Activated CD4-positive, alpha-beta T cell treated with anti-CD3 and anti-CD28 coated beads for 24 hours (primary cell): ENCODE measurements at places on chromosomes 11 and 22.

DNA sequence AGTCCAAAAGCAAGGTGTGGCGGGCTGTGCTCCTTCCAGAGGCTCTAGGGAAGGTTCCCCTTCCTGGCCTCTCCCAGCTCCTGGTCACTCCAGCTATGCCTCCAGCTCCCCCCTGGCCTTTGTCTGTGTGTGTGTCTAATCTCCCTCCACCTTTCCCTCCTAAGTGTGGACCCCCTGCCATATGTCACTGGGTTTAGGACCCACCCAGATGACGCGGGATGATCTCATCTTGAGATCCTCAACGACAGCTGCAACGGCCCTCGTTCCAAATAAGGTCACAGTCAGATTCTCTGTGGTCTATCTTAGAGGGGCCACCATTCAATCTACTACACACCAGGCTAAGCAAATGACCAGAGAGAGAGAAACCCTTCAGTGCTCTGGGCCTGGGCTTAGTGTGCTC lies 107.9 kb downstream of the ARHGAP8 start:
- DNase-seq, result no peak

DNA sequence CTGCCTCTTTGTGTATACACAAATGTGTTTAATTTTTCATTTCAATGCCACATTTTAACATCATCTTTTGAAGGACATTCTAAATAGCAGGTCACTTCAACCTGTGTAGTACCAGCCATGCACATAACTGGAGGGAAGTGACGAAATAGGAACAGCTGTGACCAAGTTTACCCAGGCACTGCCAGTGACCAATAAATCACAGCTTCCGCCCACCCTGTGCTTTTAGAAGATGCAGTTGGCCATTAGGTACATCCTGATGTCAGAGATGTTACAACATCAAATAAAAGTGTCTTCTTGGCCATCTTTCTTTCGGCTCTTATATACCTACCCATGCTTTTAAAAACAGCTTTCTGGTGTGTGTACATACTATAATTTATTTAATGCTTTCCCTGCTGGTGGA lies 7.8 kb downstream of the LDLRAD3 start:
- no peak for DNase-seq

- DNase-seq, result no peak
Measured at GRCh38 chr11:75072582-75072981, 24.1 kb downstream of the OR2AT4 start.

GRCh38 chr11:27468995-27469695 lies 3.4 kb downstream of the LGR4 start:
- DNase-seq, result no peak

- DNase-seq, result no peak
Measured at GRCh38 chr11:43853781-43854180, 26.9 kb upstream of the ALKBH3 start.

GRCh38 chr11:64778223-64778472 lies 194 bp downstream of the SF1 start:
- no peak for DNase-seq

GRCh38 chr22:47654922-47655491 lies 892.6 kb downstream of the TBC1D22A start:
- no peak for DNase-seq

- no peak for DNase-seq
Measured at GRCh38 chr11:120759046-120759445, 247.5 kb downstream of the GRIK4 start.

DNA sequence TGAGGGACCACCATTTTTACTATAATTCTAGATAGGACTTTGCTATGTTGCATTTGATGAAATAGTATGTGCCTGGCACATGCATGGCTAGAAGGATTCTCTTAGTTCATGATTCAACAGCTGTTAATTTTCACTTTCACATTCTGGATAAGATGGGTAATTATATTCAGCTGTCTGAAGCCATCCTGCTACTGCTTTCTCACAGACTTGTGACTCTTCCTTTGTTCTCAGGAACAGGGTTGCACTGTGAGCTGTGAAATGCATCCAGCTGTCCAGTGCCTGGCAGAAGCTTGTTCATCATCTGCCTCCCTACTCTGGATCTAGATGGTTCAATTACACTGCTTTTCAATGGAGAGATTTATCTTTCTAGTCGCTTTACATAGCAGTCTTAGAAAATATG lies 610.1 kb upstream of the ANO5 start:
- DNase-seq, result no peak

- no peak for DNase-seq
Measured at GRCh38 chr11:46039990-46040389, 81.3 kb downstream of the PHF21A start.

GRCh38 chr11:20511982-20512381 lies 87.4 kb upstream of the SLC6A5 start:
- DNase-seq, result no peak

GRCh38 chr11:65414776-65415498 lies 7.7 kb upstream of the NEAT1 start:
- no peak for DNase-seq

DNA sequence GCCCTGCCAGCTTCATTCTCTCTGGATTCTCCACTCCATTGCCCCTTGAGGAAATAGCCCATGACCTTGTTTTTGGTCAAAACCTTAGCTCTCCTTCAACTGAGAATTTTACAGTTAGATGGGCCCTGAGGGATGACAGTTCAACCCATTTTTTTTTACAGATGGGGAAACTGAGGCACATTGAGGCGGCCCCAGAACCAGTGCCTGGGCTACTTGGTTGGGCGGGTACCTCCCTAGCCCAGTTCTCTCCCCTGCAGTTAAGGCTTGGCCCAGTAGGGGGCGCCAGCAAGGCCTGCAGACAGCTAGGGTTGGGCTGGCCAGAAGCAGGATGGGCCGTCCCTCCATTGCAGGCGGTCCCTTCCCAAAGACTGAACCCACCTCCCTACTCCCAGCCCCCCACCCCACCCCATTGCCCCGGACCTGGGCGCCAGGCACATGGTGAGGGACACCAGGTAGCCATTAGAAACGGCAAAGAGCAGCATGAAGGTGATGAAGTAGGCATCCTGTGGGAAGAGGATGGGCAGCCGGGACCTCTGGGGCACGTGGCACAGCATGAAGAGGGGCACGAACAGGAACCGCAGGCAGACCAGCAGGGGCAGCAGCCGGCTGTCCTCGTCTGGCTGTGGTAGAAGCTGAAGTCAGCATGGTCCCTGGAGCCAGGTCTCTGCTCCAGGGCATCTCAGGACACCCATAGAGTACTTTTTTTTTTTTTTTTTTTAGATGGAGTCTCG lies 7.6 kb downstream of the SLC29A2 start:
- peak; percentile 70 for DNase-seq

GRCh38 chr11:12114193-12115033 lies 4.0 kb downstream of the MICAL2 start:
- DNase-seq, result no peak

- DNase-seq, result no peak
Measured at GRCh38 chr11:98423933-98424332, 596.8 kb upstream of the CNTN5 start.

DNA sequence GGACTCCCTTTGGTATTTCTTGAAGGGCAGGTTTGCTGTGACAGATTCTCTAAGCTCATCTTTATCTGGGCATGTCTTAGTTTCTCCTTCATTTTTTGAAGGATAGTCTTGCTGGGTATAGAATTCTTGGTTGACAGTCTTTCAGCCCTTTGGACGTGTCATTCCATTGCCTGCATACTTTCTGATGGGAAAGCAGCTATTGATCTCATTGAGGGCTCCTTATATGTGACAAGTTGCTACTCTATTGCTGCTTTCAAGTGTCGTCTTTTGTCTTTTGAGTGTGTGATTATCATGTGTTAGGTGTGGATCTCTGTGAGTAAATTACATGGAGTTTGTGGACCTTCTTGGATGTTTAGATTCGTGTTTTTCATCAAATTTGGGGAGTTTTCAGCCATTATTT lies 21.9 kb downstream of the IGHMBP2 start:
- no peak for DNase-seq

DNA sequence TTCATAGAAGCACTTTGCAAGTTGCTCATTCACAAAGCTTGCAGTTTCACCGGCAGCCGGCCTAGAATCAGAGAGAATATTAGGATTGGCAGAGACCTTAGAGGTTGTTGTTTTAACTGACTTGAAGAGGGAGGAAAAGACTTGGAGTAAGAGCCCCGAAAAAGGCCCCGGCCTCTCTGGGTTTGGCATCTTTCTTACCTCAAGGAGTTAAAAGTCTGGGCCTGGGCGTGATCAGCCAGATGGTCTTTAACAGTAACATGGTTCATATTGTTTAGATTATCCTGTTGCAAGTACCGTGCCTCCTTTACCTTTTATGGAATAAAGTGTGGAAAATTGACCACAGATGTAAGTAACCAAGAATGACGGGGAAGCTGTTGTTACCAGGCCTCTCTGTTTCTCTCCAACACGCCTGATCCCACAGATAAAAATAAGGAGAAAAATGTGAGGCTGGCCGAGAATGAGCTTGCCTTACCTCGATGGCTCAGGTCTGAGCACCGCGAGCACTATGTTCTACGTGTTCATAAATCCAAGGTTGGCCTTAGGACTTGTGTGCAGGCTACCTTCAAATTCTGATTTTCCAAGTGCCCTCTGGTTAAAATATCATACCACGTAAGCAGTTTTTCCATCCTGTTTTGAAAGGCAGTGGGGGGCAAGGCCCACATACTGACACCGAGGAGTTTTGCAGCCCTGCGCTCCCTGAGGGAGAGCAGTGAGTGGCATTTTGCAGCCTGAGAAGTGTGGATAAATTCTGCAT lies 56.4 kb downstream of the PARVA start:
- DNase-seq, result no peak

DNA sequence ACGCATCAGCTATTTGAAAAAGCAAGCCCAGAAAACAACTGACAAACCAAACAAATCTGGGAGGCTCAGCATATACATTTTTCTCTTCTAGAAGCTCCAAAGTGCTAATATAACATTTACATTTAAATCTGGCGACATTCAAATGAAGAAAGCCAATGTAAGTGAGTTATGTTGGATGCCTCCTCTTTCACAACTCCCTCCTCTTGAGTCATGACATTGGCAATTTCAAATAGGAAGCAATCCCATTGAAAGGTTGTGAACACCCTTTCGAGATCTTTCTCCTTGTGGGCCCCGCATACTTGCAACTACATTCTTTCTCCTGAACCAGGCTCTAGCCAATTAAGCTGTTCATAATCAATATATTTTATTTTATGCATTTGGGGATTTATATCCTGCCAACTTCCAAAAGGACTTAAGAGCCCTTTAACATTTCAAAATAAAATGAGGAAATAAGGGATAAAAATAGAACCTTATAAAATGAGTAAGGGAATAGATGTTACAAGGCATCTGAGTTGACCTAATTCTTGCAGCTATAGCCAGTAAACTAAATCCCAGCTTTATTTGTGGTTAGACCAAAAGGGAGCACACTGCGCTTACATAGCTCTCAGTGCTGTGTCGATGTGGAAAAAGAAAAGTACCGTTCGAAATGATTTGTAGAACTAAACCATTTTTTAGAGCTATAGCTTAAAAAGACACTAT lies 129.5 kb upstream of the SESN3 start:
- DNase-seq, result no peak

GRCh38 chr11:121722431-121723245 lies 269.9 kb upstream of the SORL1-AS1 start:
- no peak for DNase-seq

DNA sequence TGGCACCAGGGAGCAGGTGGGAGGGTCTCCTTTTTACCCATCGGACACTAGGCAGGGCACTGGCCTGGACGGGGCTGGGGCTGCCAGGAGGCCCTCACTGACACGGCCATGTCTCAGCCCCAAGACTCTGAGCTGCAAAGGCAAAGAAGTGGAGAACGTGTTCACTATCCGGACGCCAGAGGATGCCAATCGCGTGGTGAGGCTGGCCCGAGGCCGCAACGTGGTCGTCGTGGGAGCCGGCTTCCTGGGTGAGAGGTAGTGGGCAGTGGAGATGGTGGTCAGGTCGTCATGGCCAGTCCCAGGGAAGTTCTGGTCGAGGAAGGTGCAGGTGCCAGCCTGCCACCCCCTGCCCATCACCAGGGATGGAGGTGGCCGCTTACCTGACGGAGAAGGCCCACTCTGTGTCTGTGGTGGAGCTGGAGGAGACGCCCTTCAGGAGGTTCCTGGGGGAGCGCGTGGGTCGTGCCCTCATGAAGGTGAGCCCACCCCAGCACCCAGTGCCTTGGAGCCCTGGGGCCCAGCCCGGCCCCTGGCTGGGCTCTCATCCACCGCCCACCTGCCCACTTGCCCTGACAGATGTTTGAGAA lies 5.7 kb upstream of the LZTR1 start:
- no peak for DNase-seq

- no peak for DNase-seq
Measured at GRCh38 chr11:96179905-96180304, 163.1 kb downstream of the MAML2 start.

GRCh38 chr11:85821636-85822035 lies 10.7 kb upstream of the SYTL2 start:
- DNase-seq, result no peak

- DNase-seq, result no peak
Measured at GRCh38 chr11:95147364-95147905, 57.8 kb downstream of the ENDOD1 start.

DNA sequence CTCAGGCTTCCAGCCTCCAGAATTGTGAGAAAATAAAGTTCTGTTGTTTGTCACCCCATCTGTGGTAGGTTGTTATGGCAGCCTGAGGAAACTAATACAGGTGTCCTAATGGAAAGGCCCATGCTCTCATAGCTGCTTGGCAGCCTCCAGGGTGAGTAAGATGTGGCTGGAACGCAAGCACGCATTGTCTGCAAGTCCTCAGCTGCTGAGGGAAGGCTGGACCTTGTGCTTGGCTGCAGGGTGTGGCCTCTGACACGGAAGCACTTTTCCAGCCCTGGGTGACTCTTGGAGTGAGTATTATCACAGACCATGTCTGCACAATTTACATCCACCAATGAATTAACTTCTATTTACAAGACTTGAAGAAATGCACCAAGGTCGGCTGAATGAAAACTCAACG lies 44.4 kb upstream of the BARX2 start:
- no peak for DNase-seq

- DNase-seq, result no peak
Measured at GRCh38 chr22:30809086-30809485, 114.4 kb downstream of the OSBP2 start.

GRCh38 chr11:33701302-33702230 lies 940 bp upstream of the C11orf91 start:
- no peak for DNase-seq

GRCh38 chr11:69654001-69654659 lies 13.2 kb downstream of the CCND1 start:
- DNase-seq, result no peak

- no peak for DNase-seq
Measured at GRCh38 chr11:102423936-102424335, 28.6 kb downstream of the TMEM123 start.
